ENCODE measurements at places on chromosomes 11 and 22.
A peak's percentile ranks its signal among the peaks of the same experiment; 100 is the strongest.

DNA sequence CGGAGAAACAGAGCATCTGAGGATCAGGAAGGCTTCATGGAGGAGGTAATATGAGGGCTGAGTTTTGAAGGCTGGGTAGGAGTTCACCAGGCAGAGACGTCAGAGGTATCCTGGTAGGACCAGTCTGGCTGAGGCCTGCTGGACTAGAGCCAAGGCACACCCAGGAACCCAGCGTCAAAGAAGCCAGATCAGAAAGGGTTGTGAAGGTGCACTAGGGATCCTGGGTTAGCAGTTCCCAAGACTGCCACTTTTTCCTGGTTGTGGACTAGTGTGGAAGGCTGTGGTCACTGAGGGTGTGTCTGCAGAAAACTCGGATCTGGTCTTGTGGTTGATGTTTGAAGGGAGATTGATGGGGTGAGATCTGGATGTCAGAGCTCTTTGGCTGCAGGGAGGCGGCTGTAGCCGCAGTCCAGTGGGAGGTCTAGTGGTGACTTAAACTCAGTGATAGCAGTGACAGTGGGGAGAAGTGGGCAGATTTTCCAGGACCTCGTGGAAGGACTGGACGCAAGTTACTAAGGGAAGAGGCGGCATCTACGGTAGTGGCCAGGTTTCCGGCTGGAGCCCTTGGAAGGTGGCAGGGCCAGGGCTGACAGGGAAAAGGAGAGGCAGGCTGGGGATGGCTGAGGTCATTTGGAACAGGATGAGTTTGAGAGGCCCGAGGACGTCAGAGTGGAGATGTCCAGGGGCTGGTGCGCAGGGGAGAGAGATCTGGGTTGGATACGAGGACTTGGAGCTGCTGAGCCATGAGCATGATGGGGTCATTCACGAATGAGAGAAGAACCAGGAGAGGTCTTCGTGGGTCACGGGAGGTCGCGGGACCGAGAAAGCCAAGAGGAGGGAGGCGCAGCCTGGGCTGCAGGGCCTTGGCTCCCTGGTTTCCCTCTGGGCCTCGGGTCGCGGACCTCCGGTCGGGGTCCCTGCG is 10.9 kb downstream of the RELA start:
- DNase-seq: peak; percentile 83

DNA sequence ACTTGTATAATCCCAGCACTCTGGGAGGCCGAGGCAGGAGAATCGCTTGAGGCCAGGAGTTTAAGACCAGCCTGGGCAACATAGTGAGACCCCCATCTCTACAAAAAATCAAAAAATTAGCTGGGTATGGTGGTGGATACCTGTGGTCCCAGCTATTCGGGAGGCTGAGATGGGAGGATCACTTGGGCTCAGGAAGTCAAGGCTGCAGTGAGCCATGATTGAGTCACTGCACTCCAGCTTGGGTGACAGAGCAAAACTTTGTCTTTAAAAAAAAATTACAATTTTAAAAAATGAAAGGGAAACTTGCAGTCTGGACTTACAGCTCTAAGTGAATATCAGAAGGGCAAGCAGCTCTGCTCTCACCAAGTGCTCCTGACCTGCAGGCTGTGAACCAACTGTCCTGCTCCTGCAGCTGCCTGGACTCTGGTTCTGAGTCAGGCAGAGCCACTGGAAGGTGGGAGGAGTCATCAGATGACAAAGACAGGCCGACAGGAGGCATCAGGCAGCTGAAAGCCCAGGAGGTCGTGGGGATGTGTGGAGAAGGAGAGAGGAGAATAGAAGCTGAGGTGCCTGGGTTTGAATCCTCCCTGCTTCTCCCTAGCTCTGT is 9.6 kb downstream of the SMTNL1 start:
- peak; percentile 26 for DNase-seq

DNA sequence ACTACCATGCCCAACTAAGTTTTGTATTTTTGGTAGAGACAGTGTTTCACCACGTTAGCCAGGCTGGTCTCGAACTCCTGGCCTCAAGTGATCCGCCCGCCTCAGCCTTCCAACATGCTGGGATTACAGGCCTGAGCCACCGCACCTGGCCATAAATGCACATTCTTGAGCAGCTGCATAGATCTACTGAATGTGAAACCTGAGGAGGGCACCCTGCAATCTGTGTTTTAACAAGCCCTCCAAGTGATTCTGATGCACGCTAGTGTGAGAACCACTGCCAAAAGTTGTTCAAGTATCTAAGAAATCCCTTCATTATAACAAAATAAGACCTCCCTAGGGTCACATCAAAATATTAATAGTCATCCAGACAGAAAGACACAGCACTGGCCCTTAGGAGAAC is 89.3 kb downstream of the RDX start:
- DNase-seq: no peak

DNA sequence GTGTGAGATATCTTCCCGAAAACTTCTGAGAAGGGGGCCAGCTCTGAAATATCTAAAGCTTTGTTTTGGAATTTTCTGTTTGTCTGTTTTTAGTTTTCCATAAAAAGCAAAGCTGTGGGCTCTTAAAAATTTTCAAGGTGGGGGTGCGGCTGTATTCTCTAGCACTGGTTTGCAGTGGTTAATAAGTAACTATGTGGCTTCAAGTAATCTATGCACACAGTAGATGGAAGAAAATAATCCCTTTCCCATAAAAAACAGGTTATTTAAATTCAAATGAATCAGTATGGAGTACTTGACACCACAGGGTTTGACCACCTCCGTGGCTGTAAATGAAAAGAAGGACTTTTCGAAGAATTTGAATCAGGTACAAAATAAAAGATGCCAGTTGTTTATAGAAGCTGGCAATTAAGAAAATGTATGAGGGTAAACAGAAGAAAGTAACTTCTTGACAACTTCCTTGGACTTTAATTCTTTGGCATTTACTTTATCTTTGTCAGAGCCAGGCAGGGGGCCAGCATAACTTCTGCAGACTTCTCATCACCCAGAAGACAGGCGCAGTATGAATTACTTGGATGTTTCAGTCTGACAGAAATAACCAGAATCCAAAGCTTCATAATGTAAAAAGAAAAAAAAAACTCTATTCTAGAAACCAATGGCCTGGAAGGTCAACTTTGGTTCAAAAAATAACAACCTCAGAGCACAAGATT is 981.0 kb downstream of the DLG2 start:
- no peak for DNase-seq

DNA sequence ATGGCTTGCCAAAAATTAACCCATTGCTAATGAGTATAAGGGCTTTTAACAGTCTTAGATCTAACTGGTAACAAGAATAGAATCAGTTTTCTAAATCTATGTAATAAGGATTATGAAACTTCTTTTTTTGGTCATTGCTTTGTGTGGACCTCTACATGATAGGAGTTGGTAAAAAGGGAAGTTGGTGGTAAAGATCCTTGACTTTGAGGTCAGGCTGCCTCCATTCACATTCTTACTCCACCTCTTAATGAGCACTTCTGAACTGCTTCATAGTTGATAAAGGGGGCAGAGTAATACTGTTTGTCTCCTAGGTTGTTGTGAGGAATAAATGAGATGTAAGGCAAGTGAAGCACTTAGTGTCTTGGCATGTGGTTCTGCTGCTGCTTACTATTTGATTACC is 10.6 kb downstream of the EIF3M start:
- DNase-seq: no peak

- peak; percentile 56 for DNase-seq
These were observed 1224.8 kb downstream of the JRKL start for GRCh38 chr11:97614606-97615005.

DNA sequence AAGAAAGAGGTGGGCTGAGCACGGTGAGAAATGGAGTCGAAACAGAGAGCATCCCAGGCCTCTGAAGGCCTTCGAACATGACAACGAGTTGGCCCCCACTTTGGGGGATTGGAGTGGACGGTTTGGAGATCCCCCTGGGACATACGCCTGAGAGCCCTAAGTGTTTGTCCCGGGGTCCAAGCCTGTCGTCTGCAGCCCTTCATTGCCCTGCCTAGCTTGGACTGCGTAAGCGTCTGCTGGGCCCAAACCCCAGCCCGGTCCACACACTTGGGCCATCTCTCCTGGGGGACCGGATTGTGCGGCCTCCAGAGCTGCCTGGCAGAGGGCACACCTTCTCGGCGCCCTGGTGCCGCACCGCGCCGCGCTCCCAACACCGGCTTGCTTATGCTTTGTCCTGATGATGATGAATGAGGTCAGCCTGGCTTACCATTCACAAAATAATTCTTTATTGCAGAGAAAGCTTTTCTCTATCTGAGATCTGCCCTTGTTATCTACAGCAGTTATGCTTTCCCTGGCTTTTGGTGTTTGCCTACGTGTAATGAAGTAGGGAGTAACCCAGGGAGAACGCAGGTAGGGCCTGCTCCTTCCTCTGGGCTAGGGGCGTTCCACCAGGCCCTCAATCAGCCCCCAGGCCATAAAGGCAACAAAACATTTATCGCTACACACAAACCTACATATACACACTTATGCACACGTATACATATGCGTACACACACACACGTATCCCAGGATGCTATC is 85.9 kb upstream of the PPARA start:
- no peak for DNase-seq

- no peak for DNase-seq
These were observed 21.5 kb downstream of the SPTBN2 start for GRCh38 chr11:66707486-66707885.

DNA sequence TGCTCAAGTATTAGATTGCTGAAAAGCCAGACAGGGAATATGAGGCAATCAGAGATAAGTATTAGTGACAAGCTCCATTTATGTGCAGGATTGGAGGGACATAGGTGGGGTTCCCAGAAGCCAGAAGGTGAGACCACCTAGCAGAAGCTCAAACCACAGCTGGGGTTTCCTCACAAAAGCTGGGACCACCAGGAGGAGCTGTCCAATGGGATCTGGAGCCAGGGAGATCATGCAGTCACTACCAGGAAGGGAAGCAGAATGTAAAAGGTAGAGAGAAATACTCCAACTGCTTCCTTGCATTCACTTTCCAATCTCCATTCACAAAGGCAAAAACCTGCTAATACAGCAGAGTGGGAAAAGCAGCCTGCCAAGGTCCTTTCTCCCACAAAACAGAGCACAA is 5.2 kb upstream of the FSHB start:
- DNase-seq: no peak

DNA sequence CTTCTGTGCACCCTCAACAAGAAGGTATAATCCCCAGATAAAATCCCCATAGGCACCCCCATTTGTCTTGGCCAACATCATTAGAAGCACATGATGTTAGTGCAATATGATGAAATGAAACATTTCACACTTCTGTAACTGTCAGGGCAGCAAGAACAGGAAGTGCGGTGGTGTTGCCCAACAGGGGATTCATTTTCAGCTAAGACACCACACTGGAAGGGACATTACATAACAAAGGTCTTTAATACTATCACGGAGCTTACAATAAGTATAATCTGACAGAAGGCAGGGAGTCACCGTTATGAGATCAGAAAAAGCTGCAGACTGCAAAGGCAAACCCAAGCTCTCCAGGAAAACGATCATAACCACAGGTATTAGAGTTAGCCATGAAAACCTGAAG is 2.0 kb downstream of the OR52W1 start:
- DNase-seq: peak; percentile 34

DNA sequence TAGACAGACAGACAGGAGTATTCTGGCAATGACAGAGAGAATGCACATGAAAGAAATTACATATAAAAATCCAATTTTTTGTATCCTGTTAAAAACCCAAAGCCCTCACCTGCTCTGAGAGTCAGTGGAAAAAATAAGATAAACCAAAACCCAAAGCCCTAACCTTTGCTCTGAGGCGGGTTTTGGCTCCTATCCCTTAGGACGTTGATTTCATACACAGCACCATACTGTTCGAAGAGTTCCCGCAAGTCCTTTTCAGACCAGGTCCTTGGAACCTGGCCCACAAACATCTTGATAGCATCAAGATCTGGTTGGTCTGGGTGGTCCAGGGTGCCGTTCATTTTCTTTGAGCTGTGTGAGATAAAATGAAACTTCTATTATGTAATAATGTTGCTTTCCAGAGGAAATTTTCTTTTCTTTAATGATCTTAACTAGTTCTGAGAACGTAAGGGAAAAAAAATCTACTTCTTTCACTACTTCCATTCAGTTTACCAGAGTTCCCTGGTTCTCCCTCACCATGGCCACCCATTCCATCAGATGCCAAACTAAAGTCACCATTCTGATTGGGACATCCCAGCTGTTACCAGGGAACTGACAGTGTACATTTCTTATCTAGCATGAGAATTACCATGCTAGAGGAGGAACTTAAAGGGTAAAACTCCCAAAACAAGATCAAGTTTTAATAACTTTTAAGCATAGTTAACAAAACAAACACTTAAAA is 39.9 kb upstream of the RAPSN start:
- DNase-seq: no peak

DNA sequence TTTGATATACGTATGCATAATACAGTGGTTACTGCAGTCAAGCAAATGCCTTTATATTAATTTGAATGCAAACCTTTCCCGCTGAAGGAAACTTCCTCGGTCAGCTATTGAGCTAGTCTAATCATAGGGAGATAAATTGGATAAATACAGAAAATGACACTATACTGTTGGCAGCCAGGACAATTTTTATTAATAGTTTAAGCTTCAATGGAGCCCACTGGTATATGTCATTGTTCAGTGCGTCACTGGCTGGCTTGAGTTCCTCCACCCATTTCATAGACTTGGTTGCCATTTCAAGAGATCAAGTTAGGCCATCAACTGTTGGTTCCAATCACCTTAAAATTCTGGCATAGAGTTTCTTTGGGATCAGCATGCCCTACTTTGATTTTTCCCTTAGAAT is 32.5 kb upstream of the DNAJB7 start:
- no peak for DNase-seq

DNA sequence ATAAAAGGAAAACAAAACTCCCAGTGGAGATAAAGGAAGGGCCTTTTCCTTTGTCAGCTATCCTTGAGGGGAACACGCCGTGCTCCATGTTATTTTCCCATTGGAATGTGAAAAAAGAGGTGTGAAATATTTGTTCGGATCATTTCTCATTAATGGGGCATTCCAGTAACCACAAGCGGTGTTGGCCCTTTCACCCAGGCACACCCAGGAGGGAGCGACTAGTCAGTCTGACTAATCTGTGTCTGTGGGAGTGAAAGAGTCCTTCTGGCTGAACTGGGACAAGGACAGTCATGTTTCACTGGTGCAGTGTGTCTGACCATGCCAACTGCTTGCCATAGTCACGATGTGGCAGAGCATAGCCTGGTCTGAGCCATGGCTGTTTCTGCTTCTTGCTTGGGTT is 13.0 kb upstream of the MYEOV start:
- peak; percentile 69 for DNase-seq

DNA sequence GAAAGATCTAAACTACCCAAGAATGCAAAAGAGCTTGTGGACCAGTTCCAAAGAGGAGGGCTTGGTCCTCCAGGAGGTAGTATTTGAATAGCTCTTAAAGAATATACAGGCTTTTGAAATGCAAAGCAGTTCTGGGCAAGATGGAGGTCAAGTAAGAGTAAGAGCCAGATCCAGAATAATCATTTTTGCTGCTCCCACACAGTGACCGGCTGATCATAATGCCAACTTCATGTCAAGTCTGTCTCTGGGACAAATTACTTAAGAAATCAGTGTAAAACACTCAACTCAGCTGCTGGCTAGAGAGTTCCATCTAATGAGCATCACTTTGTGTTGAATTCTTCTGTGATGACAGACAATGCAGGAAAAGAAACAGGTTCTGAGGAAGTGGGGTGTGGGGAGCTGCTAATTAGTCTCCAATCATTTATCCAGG is 250.9 kb upstream of the NARS2 start:
- peak; percentile 80 for DNase-seq

Measured in fibroblast of lung (primary cell).